ENCODE measurements at places on chromosomes 5 and 9. TPM values are rescaled to one million over a fixed set of nuclear protein-coding genes. Genes with fewer than 3 reads are reported as not detected.

The IL9 gene
- not detected for total RNA-seq

The FOXD4 gene
- 0.27 TPM for total RNA-seq

The RNF224 gene
- not detected for total RNA-seq

The MTX3 gene
- 5.6 TPM for total RNA-seq

DNA sequence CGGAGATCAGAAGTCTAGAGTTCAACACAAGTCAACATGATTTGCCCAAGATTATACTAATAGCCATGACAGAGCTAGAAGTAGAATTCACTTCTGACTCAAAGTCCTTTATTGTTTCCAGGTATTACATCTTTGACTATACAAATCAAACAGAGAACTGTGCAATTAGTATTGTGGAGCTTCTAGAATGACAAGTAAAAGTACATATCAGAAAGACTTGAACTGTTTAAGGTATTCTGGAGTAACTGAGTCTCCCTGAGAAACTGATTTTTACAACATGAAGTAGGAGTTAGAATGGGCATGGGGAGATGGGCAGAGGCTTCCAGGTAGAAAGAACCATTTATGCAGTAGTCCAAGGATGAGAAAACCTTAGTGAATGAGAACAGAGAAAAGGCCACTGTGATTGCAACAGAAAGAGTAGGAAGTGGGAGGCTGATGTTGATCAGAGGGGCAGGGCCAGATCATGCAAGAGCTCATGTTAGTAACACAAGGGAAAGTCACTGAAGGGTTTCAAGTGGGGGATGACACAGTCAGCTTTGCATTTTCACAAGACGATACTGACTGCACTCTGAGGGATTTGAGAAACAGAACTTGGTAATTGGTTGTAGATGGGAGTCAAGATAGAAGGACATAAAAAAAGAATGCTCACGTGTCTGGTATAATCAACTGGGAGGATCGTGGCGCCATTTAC is 280.7 kb downstream of the RFX3 start:
- H3K27ac ChIP-seq = no peak overlapping the region
- H3K36me3 ChIP-seq = no peaks in the 10 kb centered on the region
- H3K27me3 ChIP-seq = no peaks in the 10 kb centered on the region
- H3K4me3 ChIP-seq = no peak overlapping the region
- no peak for DNase-seq

- H3K27ac ChIP-seq = no peak overlapping the region
- DNase-seq = no peak
- H3K36me3 ChIP-seq = no peaks in the 10 kb centered on the region
- peaks cover 4% of the 10 kb centered on the region for H3K4me1 ChIP-seq
These were observed 49.7 kb downstream of the SAR1B start for GRCh38 chr5:134582941-134583340.

DNA sequence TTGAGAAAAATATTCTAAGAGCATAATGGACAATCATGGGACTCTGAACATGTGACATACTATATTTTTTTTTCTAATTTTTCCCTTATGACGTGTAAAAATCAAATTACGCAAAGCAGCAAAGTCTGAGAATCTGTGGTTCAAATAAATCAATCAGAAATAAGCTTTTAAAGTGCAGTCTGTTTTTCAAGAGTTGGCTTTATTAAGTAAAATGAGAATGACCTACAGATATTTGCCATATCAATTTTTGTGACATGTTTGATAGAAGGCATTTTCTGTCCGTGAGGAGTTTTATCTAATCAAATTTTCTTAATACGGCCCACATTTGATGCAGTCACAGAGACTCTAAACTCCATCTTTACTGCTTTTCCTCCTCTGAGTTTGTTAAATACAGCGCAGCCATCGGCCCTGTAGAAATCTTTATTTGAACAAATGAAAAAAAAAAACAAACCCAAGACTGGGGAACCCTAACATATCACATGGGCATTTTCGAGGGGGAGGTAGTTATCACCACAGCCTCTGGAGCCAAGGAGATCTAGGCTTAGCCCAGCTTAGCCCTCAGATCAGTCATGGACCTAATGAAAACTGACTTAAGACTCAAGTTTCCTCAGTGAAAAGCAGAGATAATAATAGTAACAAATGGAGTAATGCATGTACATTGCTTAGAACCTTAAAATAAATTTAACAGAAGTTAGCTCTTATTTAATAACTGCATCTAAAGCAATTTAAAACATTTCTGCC is 263.6 kb upstream of the C9orf72 start:
- no peak overlapping the region for H3K27ac ChIP-seq
- H3K4me1 ChIP-seq = no peaks in the 10 kb centered on the region
- no peak overlapping the region for H3K4me3 ChIP-seq
- H3K36me3 ChIP-seq = no peaks in the 10 kb centered on the region
- DNase-seq = no peak

DNA sequence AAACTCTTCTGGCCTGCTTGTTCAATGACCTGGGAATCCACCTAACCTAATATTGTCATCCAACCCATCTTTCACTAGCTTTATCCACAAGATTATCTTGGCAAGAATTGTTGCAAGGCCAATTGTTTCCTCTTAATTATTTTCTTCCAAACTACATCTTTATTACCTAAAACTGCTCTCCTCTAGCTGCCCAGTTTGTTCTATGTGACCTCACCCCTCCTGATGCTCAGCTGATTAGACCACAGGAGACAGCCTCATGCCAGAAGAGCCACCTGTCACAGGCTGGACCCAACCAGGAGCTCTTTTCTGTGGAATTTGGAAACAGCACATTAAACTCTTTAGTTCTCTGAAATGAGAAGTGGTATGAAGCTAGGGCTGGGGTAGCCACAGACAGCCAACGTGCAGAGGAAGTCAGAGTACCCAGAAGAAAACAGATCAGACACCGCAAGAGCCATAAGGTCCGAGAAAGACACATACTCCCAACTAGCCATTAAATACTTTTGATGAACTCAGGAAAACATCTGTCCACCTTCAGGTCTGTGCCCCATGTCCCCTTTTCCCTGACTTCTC is 12.0 kb downstream of the SAXO1 start:
- no peaks in the 10 kb centered on the region for H3K36me3 ChIP-seq
- no peak overlapping the region for H3K4me3 ChIP-seq
- H3K4me1 ChIP-seq = no peaks in the 10 kb centered on the region
- H3K27ac ChIP-seq = no peak overlapping the region
- H3K27me3 ChIP-seq = no peaks in the 10 kb centered on the region

DNA sequence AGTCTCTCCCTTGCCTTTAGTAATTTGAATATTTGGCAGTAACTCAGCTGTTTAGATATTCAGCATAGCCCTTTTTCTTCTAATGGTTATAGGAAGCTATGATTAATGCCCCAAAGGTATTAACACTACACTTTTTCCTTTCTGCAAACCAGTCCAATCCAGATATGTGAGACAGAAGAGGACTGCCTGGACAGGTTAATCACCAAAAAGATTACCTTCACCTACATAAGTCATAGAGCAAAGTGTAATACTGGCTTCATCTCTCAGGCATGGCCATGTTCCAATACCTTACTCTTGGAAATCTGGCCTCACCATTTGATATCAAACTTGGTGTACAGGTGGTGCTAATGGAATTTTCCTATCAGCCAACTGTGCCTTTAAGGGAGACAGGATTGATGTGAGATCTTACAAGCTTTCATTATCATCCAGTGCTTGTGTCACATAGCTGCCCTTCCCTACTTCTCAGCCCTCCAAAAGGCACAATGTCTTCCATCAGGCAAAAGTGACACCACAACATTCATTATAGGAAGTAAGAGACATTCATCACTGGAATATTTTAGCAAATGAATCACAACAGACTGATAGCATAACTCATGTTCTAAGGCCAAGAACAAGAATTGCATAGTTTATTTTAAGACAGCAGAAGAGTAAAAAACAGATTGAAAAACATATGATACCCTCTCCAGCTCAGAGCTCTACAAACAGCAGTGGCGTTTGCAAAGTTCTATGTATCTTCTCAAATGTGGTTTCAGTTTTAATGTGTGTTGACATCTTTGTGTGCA is 91.2 kb upstream of the PAM start:
- no peaks in the 10 kb centered on the region for H3K4me1 ChIP-seq
- H3K27ac ChIP-seq = no peak overlapping the region
- no peak overlapping the region for H3K4me3 ChIP-seq
- no peaks in the 10 kb centered on the region for H3K27me3 ChIP-seq
- no peak for DNase-seq

DNA sequence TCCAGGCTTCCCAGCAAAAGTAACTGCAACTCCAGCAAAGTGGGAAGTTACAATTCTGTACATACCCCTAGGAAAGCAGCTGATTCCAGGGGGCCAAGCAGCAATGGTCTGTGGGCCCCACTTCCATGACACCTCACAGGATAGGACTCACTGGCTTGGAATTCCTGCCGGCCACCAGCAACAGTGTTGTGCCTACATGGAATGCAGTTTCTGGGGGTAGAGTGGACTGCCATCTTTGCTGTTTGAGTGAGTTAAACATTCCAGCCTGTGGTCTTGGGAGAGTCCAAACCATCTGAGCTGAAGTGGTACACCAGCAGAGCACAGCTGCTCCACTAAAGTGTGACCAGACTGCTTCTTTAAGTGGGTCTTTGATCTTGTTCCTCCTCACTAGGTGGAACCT is 13.4 kb upstream of the FBN2 start:
- no peak overlapping the region for H3K27ac ChIP-seq
- no peaks in the 10 kb centered on the region for H3K4me1 ChIP-seq
- no peaks in the 10 kb centered on the region for H3K36me3 ChIP-seq
- H3K4me3 ChIP-seq = no peak overlapping the region
- no peak for DNase-seq
- no peaks in the 10 kb centered on the region for H3K27me3 ChIP-seq

GRCh38 chr9:2229109-2229721 is 214.1 kb downstream of the SMARCA2 start:
- H3K27ac ChIP-seq = no peak overlapping the region
- H3K36me3 ChIP-seq = no peaks in the 10 kb centered on the region
- DNase-seq = no peak
- no peaks in the 10 kb centered on the region for H3K27me3 ChIP-seq
- H3K4me3 ChIP-seq = no peak overlapping the region
- H3K4me1 ChIP-seq = no peaks in the 10 kb centered on the region

- H3K27ac ChIP-seq = no peak overlapping the region
- H3K4me3 ChIP-seq = no peak overlapping the region
- H3K4me1 ChIP-seq = no peaks in the 10 kb centered on the region
- H3K27me3 ChIP-seq = no peaks in the 10 kb centered on the region
These were observed 226.9 kb downstream of the MSX2 start for GRCh38 chr5:174951151-174951780.

- no peak overlapping the region for H3K27ac ChIP-seq
- no peaks in the 10 kb centered on the region for H3K4me1 ChIP-seq
- DNase-seq = no peak
- H3K27me3 ChIP-seq = no peaks in the 10 kb centered on the region
- no peak overlapping the region for H3K4me3 ChIP-seq
These were observed 108.5 kb downstream of the ELAVL2 start for GRCh38 chr9:23717505-23717904.

DNA sequence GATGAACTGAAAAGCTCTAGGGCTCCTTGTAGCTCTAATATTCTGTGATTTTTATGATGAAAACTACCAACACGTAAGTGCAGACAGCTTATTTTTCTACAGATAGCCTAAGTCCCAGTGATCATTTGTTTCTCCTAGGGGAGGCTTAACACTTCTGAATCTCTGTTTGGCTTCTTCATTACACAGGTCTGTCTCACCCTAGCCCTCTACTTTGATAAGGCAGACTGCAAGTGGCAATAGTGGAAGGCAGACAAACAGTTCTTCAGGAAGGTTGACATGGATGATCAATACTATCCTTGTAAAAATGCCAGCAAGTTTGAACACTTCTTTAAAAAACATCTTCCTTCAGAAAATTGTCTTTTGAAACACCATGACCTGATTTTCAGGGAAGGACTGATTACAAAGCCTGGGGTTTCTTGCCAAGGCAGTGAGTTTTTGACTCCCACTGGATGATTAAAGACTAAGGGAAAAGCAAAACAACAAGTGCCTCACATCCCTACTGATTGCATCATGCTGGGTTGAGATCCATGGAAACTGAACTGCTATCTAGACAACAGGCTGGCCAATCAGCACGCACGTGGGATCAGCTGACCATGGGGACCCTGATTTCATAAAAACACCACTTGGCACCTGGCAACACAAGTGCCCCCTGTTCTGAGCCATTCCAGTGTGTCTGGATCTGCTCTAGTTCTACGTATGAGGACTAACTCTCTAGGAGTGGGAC is 212.2 kb downstream of the SMARCA2 start:
- no peaks in the 10 kb centered on the region for H3K27me3 ChIP-seq
- no peaks in the 10 kb centered on the region for H3K36me3 ChIP-seq
- no peak overlapping the region for H3K27ac ChIP-seq
- no peaks in the 10 kb centered on the region for H3K4me1 ChIP-seq
- H3K4me3 ChIP-seq = no peak overlapping the region

- DNase-seq = no peak
- no peaks in the 10 kb centered on the region for H3K27me3 ChIP-seq
- H3K36me3 ChIP-seq = no peaks in the 10 kb centered on the region
- H3K4me1 ChIP-seq = no peaks in the 10 kb centered on the region
- no peak overlapping the region for H3K4me3 ChIP-seq
These were observed 71.4 kb downstream of the TTC39B start for GRCh38 chr9:15235658-15236057.

DNA sequence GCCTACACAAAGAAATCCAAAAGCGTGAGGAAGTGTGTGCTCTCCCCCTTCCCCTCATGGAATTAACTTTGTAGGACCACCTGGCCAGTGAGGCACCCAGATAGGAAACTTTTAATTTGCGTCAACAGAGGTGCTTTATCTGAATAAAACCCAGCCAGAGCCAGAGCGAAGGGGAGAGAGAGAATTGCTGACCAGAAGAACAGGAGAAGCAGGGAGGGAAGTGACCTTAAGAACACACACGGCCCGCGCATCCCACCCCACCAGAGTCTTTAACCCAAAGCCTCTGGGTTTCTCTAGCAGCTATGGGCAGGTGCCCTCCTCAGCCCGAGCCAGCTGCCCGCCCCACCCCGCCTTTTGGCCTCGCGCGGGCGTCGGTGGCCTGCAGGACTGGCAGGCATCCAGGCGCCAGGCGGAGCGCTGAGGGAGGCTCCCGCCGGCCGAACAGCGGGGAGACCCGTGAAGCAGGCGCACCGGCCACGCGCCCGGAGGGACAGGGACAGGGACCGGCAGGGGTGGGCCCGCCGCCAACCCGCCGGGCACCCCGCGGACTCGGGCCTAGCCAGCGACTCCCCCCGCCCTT is 580 bp downstream of the ERAP1 start:
- no peaks in the 10 kb centered on the region for H3K36me3 ChIP-seq
- peak overlapping the region; percentile 99 for H3K27ac ChIP-seq
- H3K27me3 ChIP-seq = no peaks in the 10 kb centered on the region
- DNase-seq = peak; percentile 88
- H3K4me1 ChIP-seq = peaks cover 44% of the 10 kb centered on the region

DNA sequence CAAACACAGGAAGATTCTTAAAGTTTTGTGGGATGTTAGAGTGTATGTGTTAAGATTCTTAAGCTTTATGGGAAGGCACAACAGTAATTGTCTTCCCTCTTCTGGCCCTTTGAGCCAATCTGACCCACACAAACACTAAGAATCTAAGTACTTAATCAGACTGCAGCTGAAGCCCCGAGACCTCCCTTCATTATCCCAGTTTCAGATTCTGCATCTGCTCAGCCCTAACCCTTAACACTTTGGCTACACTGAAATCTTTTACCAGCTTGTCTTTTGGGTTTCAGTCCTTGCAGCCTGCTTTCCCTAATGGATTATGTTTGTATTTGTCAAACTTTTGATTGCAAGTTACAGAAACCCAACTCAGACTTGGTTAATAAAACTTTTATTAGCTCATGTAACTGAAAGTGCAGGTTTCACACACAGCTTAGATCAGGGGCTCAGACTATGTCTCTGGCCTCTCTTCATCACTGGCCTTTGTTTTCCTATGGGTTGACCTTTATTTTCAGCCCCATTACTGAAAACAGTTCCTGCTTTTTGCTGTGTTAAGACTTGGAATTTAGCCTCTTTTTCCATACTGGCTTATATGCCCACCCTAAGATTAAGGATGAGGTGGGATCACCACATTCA is 71.5 kb downstream of the COX7C start:
- H3K27me3 ChIP-seq = no peaks in the 10 kb centered on the region
- H3K4me1 ChIP-seq = no peaks in the 10 kb centered on the region

Measured in transverse colon (tissue), 4 donors.